ENCODE measurements at places on chromosomes 7 and 10. TPM values are rescaled to one million over a fixed set of nuclear protein-coding genes. Genes with fewer than 3 reads are reported as not detected.

GRCh38 chr7:131164025-131164925 lies 163.4 kb upstream of the MKLN1 start:
- peak; percentile 98 for DNase-seq

GRCh38 chr7:53609185-53609584 lies 573.8 kb downstream of the POM121L12 start:
- no peak for DNase-seq

- DNase-seq = no peak
These were observed 4.8 kb downstream of the ADRB1 start for GRCh38 chr10:114048472-114048871.

- DNase-seq = no peak
These were observed 112.5 kb downstream of the DOCK1 start for GRCh38 chr10:127017541-127018297.

Gene RAB19
- 0.92 TPM for total RNA-seq

Gene SLC26A3
- total RNA-seq = 0.36 TPM

DNA sequence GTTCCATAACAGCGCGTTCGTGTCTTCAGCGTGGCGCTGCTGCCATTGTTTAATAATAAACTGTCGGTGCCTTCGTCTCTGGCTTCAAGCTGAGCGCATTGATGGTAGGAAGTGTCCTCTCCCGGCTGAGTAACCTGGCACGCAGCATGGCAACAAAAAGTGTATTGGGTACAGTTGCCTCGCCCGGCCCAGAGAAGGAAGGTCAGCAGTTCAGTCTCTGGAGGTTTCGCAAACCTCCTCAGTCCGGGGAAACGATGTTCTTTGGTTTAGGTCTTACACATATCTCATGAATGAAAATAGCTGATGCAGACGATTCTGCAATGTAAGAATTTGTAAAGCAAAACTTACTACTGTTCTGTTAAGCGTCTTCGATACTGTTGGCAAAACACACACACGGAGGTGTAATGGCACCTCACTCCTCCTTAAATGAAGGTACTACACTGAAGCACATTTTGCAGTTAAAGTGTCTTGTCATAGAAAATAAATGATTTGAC lies 739 bp upstream of the CCDC186 start:
- DNase-seq = no peak

Gene OR2A1
- not detected for total RNA-seq

GRCh38 chr7:151833691-151834090 lies 43.2 kb downstream of the PRKAG2 start:
- no peak for DNase-seq

Gene GPR158
- total RNA-seq = 0.64 TPM

Gene MALSU1
- 111 TPM for total RNA-seq

GRCh38 chr7:143205560-143206293 lies 16.1 kb upstream of the TAS2R40 start:
- DNase-seq = no peak

Gene ZNF853
- 1.4 TPM for total RNA-seq

Gene HHEX
- total RNA-seq = 10.1 TPM

DNA sequence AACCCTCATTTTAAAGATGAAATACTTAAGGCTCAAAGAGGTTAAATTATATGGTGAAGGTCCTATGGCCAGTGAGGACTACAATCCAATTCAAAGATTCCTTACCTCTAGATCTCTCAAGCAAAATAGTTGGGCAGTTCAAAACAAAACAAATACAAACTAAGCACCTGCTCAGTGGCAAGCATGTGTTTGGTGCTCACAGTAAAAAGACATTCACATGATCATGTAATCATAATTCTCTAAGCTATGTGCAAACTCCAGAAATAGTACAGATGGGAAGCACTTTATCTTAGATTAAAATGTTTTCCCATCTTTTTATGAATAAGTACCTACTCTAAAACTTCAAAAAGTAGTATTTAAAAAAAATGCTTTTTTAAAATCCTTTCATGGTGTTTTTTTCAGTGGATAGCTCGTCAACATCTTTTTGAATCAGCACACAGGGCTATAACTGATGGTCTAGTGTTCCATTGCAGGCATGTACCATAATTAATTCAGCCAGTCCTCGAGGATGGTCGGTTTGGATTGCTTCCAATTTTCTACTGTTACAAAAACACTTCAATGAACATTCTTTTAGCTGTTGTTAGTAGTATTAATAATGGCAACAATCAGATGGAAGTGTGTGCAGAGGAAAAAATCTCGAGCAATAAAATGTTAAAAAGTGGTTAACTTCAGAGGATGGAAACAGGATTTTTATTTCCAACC lies 58.4 kb downstream of the CHCHD3 start:
- no peak for DNase-seq

Gene SH2D4B
- total RNA-seq = 0.10 TPM

GRCh38 chr7:21960922-21961321 lies 15.2 kb upstream of the CDCA7L start:
- no peak for DNase-seq

Gene CFAP43
- total RNA-seq = 0.21 TPM

DNA sequence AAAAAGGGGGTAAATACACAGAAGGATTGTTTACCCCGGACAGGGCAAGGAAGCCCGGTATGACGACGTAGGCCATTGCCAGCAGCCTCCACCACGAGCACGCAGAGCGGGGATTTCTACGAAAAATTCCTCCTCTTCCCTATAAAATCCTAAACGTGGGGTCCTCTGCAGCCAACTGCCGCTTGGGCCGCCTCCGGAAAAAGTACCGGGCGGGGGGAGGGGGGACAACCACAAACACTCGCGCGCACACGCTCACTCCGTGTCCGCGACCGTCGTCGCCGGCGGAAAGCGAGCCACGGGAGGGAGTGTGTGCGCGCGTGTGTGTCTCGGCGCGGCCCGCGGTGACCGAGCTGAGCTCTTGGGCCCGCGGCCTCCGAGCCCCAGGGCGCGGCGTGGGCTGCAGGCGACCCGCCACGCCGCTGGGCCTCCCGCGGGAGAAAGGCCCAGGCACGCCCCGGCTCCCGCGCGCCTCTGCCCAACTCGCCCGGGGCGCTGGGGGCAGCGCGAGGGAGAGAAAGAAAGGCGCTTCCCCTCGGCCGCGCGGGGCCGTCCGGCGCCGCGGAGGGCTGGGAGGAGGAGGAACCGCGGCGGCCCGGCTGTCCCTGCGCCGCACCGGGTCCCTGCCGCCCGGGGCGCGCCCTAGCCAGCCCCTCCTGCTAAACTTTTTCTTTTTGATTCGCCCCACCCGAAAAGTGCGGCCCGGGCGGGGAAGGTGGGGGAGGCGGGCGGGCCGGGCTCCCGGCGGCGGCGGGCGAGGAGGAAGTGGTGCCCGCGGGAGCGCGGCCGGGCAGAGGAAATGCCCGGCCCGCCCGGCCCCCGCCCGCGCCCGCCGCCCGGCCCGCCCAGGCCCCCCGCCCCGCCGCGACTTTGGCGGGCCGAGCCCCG lies 1.5 kb downstream of the CTBP2 start:
- DNase-seq = no peak

DNA sequence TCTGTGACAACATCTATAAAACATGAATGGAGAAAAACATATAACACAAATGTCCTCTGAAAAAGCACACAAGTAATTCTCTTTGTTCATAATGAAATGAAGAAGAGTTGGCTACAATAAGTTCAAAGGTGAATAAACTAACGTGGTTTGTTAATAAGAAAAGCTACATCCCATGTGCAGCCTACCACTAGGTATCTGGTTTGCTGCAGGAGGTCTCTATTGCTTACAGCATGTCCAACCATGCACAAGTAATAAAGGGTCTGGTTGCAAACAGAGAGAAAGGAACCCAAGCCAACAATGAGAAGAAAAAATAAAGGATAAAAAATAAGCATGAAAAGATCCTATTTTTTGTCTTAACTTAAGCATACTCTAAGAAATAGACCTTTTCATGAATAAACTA lies 139.2 kb downstream of the CHCHD3 start:
- DNase-seq = no peak

Gene NAT16
- total RNA-seq = 0.15 TPM

GRCh38 chr10:76902949-76903348 lies 734.7 kb downstream of the KCNMA1 start:
- no peak for DNase-seq

GRCh38 chr10:62461120-62461519 lies 87.0 kb downstream of the ZNF365 start:
- DNase-seq = no peak

DNA sequence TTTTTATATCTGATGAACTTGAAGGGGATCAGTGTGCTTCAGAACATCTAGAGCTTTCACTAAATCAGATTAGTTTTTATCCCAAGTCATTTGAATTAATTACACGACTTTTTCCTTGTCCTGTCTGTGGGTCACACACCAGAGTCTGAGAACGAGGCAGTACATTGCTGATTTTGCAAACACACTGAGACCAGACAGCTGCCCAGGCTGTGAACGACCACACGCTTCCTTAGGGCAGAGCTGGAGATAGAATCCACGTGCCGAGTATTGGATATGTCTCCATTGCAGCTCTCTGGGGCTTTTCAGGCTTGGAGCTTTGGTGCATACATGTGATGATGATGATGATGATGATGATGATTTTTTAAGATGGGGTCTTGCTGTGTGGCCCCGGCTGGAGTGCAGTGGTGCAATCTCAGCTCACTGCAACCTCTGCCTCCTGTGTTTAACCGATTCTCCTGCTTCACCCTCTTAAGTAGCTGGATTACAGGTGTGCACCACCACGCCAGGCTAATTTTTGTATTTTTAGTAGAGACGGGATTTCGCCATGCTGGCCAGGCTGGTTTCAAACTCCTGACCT lies 81.1 kb downstream of the CAMK1D start:
- no peak for DNase-seq

GRCh38 chr10:320771-321170 lies 185.5 kb downstream of the ZMYND11 start:
- DNase-seq = no peak

- no peak for DNase-seq
These were observed 25.6 kb downstream of the CCDC3 start for GRCh38 chr10:12975906-12976305.

GRCh38 chr7:145848691-145849090 lies 267.9 kb upstream of the CNTNAP2 start:
- DNase-seq = no peak

DNA sequence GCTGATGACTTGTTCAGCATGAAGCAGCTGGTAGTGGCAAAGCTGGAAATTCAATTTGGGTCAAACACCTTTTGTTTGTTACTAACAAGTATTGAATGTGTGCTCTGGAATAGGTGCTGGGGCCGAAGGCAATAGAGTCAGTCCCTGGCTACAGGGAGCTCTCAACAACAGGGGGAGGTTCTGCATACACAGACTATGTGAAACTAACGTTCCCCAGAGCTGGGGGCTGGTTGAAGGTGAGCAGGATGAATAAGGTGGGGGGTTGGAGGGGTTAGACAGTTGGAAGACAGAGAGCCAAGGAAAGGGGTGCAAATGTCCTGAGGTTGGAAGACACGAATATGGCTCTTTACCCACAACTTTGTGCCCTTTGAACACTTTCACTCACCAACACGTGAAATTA lies 84.1 kb upstream of the PLPP4 start:
- DNase-seq = no peak

Gene CALHM3
- not detected for total RNA-seq

GRCh38 chr10:93746844-93747284 lies 10.9 kb upstream of the LGI1 start:
- DNase-seq = peak; percentile 92

Gene GHRHR
- not detected for total RNA-seq

Data from Panc1 (cell line).